ENCODE measurements at places on chromosomes 1 and 21.
A peak's percentile ranks its signal among the peaks of the same experiment; 100 is the strongest.

DNA sequence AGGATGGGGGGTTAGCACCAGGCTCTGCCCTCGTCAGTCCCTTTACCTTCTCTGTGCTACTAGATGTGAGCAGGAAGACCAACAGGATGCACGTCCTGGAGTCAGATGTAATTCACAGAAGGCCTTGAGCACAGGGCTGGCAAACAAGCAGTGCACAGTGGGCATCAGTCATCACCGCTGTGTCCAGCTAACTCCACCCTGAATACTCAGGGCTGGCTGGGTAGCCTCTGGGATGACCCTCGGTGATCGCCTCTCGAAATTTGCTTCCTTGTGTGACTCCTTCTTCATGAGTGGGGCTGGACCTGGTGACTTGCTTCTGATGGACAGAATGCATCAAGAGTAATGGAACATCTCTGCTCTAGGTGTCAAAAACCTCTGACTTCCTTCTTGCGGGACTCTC lies 92.2 kb upstream of the TMPRSS2 start:
- no peak overlapping the region for H3K27ac ChIP-seq
- H3K4me1 ChIP-seq: no peaks in the 10 kb centered on the region
- no peak for DNase-seq
- H3K4me3 ChIP-seq: no peak overlapping the region
- H3K36me3 ChIP-seq: no peaks in the 10 kb centered on the region

GRCh38 chr1:192958871-192959270 lies 100.3 kb downstream of the UCHL5 start:
- H3K27me3 ChIP-seq: no peaks in the 10 kb centered on the region
- peaks cover 5% of the 10 kb centered on the region for H3K4me1 ChIP-seq
- H3K36me3 ChIP-seq: no peaks in the 10 kb centered on the region
- no peak overlapping the region for H3K27ac ChIP-seq
- DNase-seq: no peak
- H3K4me3 ChIP-seq: no peak overlapping the region

DNA sequence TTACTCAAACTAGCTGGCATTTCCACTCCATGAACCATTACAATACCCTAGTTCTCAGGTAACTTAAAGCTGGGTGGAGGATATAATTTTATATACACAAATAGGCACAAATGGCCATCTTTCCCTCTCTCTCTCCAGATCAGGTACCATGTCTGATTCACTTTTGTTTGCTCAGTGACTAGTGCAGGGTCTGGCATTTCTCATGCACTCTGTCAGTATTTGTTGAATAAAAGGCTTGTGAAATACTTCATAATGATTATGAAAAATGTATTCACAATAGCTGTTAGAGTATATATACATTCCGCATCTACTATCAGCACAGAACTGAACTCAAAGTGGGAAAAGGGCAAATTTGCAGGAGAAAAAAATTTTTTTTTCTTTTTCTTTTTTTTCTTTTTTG lies 510.2 kb upstream of the USP24 start:
- H3K36me3 ChIP-seq: no peaks in the 10 kb centered on the region
- no peaks in the 10 kb centered on the region for H3K27me3 ChIP-seq
- no peak overlapping the region for H3K4me3 ChIP-seq

GRCh38 chr1:75725861-75726361 lies 1.4 kb downstream of the ACADM start:
- DNase-seq: no peak
- peaks cover 8% of the 10 kb centered on the region for H3K36me3 ChIP-seq
- H3K27me3 ChIP-seq: no peaks in the 10 kb centered on the region
- H3K4me3 ChIP-seq: peak overlapping the region; percentile 100

- no peak overlapping the region for H3K4me3 ChIP-seq
- no peak for DNase-seq
- H3K4me1 ChIP-seq: no peaks in the 10 kb centered on the region
- no peak overlapping the region for H3K27ac ChIP-seq
Observed at GRCh38 chr1:108124622-108125311, 75.4 kb downstream of the SLC25A24 start.
